HTR-8/SVneo (cell line): ENCODE measurements at places on chromosomes 16 and 17.

DNA sequence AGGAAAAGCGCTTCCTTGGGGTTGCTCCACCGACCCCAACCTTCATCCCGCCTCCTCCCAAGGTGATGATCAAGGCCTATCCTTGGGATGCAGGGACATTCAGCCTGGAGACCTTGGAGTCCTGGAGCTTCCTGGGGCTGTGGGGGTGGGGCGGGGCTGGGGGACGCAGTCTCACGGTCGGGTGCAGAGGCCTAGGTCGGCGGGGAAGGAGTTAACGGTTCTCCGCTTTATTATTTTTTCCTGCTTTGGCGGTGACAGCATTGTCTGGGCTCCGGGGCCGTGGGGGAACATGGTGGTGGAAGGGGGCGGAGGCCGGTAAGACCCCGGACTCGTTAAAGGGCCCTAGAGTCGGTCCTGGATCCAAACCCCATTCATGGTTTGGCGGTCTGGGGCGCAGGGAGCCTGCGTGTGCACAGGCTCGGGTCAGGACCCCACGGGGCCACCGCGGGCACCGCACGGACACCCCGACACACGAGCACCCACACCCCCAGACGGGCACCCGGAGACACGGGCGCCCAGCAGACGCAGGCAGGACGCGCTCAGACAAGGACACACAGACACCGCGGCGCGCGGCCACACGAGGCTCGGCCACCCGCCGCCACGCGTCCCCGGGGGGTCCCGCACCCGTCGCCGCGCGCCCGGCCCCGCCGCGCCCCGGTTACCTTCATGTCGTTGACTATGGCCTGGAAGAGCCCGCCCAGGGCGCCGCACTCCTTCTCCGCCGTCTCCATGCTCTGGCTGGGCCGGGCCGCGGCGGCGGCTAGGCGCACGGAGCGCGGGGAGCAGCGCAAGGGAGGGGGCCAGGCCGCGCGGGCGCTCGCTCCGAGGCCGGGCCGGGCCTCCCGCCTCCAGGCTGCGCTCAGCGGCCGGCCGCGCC lies 554 bp downstream of the MTSS2 start:
- DNase-seq: no peak

- no peak for DNase-seq
Observed at GRCh38 chr16:74903120-74903519, 81.8 kb downstream of the WDR59 start.

- no peak for DNase-seq
Observed at GRCh38 chr16:31460582-31461002, 1.3 kb downstream of the ARMC5 start.

GRCh38 chr17:72338847-72339790 lies 218.3 kb downstream of the SOX9 start:
- peak; percentile 91 for DNase-seq

DNA sequence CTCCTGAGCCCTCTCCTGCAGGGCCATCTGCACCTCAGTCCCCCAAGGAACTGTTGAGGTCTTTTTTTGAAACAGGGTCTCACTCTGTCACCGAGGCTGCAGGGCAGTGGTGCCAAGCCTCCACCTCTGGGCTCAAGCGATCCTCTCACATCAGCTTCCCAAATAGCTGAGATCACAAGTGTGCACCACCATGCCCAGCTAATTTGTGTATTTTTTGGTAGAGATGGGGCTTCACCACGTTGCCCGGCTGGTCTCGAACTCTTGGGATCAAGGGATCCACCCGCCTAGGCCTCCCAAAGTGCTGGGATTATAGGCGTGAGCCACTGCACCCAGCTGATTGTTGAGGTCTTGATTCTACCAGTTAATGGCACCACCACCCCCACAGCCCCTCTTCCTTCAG lies 27.9 kb upstream of the ENDOV start:
- DNase-seq: no peak

DNA sequence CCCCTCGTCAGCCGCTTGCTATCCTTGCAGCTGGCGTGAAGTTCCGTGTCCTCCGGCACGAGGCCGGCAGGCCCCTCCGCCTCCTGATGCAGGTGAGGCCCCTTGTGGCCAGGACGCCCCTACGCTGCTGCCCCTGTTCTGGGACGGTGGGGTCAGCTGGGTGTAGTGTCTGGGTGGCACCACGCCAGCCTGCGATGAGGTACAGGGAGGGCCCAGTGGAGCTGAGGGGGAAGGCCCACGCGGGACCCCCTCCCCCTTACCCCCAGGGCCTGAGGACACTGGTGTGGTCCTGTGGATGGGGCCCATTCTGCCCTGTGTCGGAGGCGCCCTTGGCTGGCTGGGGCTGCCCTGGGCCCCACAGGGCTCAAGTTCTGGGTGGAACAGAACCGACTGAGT lies 7.7 kb upstream of the RAB40C start:
- DNase-seq: no peak

DNA sequence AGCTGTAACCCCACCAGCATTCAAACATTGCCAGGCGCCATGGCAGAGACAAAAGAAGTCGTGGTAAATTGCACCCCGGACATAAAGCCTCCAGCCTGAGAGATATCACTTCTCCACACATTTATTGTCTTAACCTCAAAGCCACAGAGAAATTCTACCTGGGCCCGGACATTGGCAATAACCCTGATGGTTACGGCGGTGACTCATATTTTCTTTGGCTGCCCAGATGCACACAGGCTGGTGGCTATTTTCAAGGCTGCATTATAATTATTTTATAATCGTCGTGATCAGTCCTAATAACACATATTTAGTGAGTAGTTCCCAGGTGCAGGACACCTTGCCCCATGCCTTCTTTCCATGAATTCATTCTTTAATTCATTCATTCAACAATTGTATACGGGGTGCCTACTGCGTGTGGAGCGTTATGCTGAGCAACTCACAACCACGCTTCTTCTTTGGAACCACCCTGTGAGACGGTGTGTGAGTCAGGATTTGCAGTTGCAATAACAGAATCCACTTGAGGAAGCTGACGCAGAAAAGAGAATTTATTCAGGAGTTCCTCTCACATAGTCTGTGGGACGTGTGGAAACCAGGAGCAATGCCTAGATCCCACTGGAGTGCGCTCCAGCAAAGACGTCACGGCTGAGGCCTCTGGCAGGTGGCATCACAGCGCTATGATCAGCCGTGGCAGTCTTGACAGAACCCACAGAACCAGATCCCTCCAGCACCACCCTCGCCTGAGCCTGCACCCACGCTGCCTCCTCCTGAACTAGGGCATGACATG lies 245.7 kb downstream of the FOXL1 start:
- peak; percentile 51 for DNase-seq

GRCh38 chr16:78729687-78730086 lies 630.2 kb downstream of the WWOX start:
- DNase-seq: no peak

GRCh38 chr16:89056592-89056991 lies 37.1 kb upstream of the ACSF3 start:
- no peak for DNase-seq

DNA sequence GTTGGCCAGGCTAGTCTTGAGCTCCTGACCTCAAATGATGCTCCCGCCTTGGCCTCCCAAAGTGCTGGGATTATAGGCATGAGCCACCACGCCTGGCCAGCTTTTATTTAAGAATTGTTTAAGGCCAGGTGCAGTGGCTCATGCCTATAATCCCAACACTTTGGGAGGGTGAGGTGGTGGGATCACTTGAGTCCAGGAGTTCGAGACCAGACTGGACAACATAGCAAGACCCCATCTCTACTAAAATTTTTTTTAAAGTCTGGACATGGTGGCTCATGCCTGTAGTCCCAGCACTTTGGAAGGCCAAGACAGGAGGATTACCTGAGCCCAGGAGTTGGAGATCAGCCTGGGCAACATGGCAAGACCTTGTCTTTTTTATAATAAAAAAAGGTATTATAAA lies 5.2 kb downstream of the PLXDC1 start:
- no peak for DNase-seq

DNA sequence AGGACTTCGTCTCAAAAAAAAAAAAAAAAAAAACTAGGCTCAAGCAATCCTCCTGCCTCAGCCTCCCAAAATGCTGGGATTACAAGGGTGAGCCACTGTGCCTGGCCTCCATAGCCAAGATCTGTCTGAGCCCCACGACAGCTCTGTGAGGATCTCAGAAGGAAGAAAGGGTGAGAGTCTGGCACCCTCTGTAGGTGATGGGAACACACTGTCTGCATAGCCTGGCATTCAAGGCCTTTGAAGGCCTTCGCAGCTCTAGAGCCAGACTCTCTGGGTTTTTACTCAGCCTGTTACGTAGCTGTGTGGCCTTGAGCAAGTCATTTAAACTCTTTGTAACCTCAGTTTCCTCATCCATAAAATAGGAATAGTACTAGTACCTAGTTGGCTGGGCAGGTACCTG lies 6.3 kb upstream of the XPO6 start:
- DNase-seq: peak; percentile 62

DNA sequence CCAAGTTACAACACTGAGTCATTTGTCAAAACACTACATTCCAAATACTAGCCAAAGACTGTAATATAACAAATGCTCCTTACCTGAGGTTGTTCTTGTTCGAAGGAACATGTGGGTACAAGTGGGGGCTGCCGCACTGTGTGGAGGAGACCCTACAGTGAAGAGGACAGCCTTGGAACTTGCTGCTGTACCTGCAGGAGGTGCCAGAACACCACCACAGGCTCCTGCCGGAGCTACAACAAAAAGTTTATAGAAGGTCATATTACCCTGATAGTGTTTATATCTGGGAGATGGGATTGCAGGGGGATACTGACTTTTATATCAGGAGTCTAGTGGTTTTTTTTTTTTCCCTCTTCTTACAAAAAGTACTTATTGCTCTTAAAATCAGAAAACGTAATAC lies 37.8 kb upstream of the ALDH3A1 start:
- no peak for DNase-seq

- DNase-seq: no peak
Observed at GRCh38 chr17:46809110-46809571, 9.4 kb downstream of the WNT3 start.

DNA sequence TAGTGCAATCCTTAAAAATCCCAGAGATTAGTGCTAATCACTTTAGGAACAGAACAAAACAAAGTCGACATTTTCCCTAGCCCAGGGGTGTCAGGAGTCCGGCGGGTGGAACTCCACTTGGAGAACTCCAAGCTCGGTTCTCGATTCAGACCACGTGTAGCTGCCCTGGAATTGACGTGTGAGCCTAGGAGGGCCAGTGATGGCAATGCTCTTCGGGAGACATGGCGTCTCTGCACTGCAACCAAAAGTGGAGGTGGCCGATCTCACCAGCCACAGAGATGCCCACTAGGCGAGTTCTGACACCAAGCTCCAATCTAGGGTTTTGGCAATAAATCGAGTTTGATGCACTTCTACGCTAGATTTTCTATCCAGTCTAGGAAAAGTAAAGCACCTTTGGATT lies 17.6 kb downstream of the MAP1LC3B start:
- DNase-seq: no peak

DNA sequence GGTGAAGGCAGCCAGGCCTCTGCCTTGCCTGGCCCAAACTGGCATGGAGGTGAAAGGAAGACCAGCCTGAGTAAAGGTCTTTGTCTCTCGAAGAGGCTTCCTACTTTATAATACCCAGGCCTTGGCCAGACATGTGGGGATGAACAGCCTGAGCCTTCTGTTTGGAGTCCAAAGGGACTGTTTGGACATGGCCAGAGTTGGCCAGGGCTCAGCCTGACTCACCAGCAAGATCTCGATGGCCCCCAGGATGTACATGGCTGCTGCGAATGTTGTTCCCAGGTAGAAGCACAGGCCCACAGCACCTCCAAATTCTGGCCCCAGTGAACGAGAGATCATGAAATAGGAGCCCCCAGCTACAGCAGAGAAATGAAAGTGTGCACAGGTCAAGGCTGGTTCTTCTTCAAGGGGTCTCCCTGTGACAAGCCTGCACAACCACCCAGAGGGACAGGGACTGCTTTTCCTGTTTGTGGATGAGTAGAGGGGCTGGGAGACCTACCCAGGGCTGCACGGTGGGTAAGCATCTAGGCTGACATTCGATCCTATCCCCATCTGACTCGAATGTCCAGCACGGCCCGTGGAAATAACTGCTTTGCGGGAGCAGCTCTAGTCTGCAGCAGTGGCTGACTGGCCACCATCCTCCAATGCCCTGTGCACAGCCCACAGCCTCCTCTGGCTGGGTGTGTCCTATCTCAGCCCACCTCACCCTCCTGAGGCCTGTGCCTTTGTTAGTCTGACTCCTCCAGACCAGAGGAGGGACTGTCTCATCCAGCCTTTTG lies 10.7 kb upstream of the LCAT start:
- no peak for DNase-seq
